ENCODE measurements at places on chromosomes 1 and 21. TPM values are rescaled to one million over a fixed set of nuclear protein-coding genes. Genes with fewer than 3 reads are reported as not detected.
A peak's percentile ranks its signal among the peaks of the same experiment; 100 is the strongest.

TRIM46 gene
- not detected for total RNA-seq

- DNase-seq, result no peak
Measured at GRCh38 chr21:39633770-39634181, 21.0 kb downstream of the B3GALT5 start.

DNA sequence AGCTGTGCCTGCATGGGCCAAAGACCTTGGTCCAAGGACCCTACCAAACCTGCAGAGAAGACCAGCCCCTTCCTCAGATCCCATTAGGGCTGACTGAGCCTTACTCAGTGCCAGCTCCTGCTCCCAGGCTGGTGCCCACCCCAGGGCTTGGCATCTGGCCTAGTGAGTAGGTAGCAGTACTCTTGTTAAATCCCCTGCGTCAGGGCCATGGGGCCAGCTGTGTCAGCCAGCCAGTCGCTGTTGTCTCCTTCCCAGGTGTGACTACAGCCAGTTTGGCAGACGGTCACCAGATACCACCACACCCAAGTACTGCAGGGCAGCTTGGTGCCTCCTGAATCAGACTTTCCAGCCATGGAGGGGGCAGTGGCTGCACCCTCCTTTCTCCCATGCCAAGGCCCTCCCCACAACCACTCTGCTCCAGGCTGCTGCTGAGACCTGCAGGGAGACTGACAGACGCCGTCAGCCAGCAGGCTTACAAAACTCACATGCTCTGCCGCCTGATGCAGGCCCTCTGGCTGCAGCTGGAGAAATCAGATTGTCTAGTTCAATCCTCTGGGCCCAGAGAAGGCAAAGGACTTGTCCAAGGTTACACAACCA, 3.0 kb downstream of the TENT5B start:
- peak; percentile 50 for DNase-seq

AMY2A gene
- total RNA-seq, result 0.70 TPM

SMCP gene
- total RNA-seq, result not detected

GRCh38 chr1:53326598-53327181, 1.2 kb downstream of the LRP8 start:
- DNase-seq, result no peak

HSD3B2 gene
- total RNA-seq, result not detected

DNA sequence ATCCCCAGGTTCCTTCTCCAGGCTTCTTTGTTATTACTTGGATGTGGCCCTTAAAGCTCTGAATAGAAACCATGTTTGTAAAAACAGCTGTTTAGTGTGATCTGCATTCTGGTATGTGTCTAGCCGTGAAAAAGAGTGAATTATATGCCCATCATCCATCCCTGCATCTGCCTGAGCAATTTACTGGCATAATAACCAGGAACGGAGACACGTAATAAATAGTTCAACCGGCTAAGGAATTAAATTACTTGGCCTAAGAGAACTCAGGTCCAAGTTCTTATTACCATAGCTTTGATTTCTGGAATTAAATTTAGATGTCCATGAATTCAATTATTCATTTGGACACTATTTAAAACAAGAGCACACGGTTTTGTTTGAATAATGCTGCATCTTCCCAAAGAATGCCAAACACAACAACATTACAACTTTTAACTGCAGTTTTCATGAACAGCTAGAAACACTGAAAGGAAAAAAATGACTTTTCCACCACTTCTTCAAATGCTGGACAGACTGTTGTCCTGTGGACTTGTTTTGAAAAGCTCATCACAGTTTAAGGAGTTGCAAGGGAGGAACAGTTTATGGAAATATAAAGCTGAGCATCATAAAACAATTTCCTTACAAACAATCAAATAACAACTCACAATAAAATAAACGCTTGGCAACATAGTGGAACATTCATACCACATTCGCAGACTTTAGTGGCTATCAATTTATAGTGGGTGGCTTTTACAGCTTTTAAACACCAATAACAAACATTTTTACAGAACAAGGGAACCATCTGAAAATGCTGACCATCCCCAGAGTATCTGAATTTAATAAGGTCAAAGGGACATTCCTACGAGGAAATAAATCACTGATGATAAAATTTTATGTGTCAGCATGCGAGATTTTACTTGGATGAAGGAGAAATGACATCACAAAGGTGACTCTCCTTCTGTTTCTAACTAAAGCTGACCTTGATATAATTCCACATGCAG, 144.7 kb downstream of the APP start:
- no peak for DNase-seq

DNA sequence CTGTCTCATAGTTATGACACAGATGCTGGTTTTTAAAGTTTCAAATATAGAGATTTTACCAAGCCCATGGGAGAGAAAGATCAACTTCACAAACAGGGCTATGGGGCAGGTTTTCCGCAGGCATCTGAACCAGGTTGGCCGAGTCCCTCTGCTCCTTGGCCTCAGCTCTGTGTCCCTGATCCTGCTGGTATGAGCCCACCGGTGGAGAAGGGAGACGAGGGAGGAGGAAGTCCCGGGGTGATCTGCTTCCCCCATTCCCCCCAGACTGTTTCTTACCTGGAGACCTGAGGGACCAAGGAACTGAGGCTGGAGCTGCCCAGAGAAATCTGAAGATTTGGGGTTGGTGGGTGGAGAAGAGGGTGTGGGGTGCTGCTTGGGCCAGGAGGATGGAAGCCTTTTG, 28.9 kb upstream of the BTG2 start:
- no peak for DNase-seq

DNA sequence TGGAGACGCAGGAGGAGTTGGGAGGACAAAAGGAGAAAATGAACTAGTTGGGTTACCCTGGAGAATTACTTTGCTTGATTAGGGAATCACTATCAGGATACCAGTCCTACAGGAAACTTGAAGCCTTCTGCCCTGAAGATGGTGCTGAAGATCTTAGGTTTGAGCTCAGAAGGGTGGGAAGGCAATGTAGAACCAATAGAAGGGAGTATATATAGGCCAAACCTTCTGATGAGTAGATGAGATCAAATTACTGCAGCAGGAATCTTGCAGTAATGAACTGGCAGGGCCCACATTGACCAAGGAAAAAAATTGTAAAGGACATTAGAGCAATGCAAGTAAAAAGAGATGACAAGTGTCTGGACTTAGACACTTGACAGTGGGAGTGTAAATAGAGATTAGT, 116.3 kb upstream of the CACYBP start:
- DNase-seq, result no peak

KCNE1 gene
- 6.0 TPM for total RNA-seq

DNA sequence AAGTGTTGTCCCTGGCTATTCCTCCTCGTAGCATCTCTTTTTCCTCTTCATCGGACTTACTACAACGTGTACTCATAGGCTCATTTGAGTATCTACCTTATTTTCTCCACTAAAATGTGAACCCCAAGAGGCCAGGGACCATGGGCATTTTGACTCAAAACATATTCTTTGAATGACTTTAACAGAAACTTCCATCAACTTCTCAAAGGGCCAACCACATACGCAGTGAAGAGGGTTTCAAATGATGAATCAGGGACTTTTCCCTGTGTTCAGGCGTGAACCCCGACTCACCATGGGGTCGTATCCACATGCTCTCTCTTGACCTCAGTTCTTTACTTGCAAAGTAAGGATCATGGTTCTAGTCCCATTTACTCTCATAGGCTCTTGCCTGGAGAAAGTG, 20.2 kb upstream of the GPR137B start:
- DNase-seq, result no peak

Data from heart right ventricle (tissue), 16 donors.